Stimulated activated CD4-positive, alpha-beta T cell treated with anti-CD3 and anti-CD28 coated beads, Interleukin-2, amount 100 ng/mL, for 48 hours (primary cell): ENCODE measurements at places on chromosomes 11 and 22.

DNA sequence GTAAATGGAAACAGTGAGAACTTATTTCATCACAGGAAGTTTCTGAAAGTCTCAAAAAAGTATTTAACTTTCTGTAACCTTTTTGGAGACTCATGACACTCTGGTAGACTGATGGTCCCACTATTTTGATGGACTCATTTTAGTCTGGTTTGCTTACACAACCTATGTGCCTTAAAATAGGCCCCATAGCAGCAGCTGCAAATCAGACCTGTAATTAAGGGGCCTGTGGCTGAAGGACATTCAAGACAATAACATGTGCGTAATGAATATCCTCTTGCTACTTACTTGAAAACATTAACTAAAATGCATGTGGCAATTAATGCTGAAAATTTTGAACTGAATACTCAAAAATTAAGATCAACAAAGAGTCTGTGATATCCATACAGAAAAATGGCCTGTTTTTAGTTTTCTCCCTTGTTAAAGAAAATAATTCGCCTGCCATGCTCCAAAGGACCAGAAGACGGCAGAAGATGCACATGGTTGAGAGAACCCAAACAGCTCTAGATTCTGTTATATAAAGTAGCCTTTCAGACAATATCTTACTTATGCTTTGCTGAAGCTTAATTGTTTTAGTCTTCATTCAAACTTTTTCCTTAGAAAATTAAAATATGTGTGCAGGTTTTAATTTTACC is 568.5 kb downstream of the KCNA4 start:
- DNase-seq, result no peak

GRCh38 chr11:98701541-98701940 is 319.2 kb upstream of the CNTN5 start:
- no peak for DNase-seq

DNA sequence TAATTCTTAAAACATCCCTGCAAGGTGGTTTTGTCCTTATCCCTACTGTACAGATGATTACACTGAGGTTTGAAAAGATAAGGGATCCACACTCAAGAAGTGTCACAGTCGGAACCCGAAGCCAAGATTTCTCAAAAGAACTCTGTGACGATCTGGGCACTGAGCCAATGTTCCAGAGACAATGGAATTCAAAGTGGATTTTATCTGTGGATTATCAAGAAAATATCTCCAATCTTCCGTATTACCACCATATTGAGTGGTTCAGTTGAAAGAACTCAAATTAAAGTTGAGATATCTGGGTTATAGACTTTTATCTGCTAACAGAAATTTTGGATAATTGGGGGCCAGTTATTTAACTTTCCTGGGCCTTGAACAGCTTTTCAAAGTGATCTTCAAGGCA is 100.0 kb upstream of the GRAMD1B start:
- no peak for DNase-seq

GRCh38 chr11:20631519-20632168 is 32.2 kb downstream of the SLC6A5 start:
- no peak for DNase-seq

- DNase-seq, result no peak
Measured at GRCh38 chr11:75893251-75893650, 78.2 kb downstream of the UVRAG start.
